ENCODE measurements at places on chromosomes 2 and 18.
A peak's percentile ranks its signal among the peaks of the same experiment; 100 is the strongest.

DNA sequence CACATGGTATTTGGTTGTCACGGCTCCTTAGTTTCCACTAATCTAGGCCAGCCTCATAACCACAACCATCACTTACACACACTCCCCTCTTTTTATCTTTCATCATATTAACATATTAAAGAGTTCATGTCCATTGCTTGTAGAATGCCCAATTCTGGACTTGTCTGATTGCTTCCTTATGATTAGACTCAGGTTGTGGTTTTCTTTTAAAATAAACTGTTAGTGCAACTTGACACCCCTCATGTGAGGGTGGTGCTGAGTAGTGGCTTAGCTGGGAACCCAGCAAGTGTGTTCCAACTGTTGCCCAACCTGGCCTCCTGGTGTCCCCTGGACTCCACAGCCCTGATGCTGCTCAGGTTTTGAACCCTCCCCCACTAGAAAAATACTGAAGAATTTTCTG, 20.1 kb upstream of the CD207 start:
- no peak for DNase-seq

- no peak for DNase-seq
These were observed 92.4 kb downstream of the SOCS6 start for GRCh38 chr18:70380915-70381896.

DNA sequence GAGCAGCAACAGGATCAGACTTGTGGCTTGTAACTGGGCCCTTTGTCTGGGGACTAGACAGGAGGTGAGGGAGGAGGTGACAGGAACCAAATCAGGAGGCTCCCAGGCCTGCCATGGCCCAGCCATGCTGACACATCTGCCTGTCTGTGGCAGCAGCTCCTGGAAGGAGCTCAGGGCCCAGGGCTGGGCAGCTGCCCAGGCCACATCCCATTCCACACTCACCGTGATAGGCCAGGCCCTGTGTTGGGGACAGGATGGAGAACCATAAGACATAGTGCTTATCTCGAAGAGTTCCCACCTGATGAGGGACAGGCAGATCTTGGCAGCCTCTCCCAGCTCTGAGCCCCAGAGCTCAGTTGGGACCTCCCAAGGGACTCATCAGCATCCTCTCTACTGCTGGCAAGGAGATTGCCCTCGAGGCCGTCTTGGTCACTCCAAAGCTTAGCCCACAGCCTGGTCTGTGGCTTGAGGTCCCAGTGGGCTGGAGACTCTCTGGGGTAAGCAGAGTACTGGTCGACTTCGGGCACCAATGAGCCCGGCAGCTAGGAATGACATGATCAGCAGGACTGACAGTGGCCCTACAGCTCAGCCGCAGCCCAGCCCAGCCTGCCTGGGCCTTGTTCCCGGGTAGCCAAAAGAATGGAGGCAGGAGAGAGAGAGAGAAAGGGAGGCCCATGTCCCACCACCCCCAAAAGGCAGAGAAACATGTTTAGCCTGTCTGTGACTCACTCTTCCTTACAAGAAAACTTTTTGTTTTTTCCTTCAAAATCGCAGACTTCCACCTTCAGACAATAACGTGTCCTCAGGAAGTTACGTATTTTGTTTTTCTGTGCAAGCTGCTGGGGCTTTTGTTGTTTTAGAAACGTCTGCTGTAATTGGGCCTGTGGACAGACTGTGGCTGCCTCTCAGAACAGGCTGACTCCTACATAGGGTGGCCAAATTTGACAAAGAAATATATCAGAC, 82.1 kb downstream of the HS1BP3 start:
- no peak for DNase-seq

DNA sequence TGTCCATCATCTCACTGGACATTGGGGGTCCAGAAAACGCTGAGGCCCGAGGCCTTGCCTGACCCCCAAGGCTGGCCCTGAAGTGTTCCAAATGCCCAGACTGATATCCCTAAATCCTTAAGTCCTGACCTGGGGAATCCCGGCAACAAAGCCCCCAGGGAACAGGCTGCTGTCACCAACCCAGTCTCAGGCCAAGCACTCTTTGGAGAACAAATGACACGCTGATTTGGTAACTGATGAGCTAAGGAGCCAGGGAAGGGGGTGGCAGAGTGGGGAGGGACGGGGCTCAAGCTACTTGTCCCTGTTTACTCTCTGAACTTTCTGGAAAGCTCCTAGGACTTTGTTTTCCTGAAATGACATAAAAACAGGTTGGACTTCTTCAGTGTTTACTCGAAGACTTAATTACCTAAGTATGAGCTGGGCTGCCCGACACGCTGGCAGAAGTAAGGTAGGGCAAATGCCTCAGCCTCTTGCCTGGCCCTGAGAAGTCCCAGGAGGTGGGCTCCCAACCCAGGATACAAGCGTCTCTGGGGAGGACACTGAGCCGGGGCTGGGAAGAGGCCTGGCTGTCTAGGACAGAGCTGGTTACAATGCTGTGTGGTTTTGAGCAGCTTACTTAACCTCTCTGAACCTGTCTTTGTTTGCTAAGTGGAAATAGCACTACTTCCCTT, 105.5 kb upstream of the GLI2 start:
- no peak for DNase-seq

DNA sequence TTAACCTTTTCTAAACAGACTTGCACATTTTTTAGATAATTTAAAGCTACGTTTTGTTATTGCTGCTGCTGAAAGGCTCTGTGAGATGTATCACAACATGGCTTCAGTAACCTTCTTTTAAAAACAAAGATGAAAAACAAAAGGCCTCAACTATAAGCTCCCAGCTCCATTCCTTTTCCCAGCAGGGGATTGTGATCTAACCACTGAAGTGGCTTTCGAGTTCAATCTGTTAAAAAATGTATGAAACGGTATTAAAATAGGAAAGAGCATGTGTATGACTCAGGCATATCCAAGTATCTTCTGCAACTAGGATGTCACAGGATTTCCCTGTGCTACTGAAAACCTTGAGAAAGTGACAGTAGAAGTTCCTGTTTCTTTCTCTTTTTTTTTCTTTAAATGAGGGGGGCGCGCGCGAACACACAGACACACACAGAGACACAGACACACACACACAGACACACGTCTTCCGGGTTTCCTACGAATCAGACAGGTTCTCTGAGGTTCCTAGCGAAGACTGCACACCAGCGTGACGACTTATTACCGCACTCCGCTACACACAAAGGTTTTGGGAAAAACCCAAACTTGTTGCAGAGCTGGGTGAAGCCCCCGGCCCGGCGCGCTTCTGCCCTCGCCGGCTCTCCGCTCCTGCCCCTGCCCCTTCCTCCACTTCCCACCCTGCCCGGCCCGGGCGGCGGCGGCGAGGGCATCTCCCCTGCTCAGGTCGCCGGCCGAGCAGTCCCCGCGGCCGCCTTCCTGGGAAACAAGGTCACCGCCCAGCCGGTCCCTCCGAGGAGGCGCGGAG, 86.8 kb downstream of the RBMS1 start:
- no peak for DNase-seq

- no peak for DNase-seq
These were observed 676 bp downstream of the KLHL23 start for GRCh38 chr2:169734169-169734847.

- DNase-seq, result no peak
These were observed 70.9 kb downstream of the OLA1 start for GRCh38 chr2:174177316-174177890.

DNA sequence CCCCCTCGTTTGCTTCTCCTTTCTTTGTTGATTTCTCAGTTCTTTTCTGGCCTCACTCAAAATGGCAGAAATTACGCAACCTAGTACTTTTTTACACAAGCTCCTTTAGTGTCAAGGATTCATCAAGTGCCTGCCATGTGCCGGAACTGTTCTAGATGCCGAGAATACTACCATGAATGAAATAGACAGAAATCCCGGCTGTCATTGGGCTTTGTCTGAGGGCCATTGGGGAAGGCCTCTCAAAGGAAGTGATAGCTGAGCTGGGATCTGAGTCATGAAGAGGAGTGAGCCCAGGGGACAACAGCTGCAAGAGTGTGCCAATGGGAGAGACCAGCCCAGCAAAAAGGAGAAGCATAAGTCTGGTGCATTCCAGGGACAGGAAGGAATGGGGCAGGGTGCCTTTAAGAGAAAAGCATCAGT, 34.3 kb upstream of the PPP1CB start:
- DNase-seq, result no peak

DNA sequence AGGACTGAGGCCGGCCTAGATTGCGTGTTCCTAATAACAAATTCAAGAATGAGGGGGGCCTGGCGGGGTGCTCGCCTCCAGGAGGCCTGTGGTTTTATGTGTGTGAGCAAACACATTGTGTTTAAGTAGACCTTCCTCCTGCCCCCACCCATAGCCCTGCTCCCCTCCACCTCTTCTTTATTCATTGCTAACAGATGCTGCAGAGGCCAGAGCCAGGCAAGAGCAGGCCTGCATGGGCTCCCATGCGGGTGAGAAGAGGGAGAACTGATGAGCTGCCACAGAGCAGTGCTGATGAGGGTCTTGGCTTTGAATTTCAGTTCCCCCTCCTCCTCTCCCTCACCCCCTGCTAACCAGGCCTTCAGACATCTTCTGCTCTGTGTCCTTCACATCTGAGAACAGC, 154.6 kb downstream of the OSR1 start:
- no peak for DNase-seq

GRCh38 chr2:1963786-1964185, 219.5 kb upstream of the PXDN start:
- no peak for DNase-seq

DNA sequence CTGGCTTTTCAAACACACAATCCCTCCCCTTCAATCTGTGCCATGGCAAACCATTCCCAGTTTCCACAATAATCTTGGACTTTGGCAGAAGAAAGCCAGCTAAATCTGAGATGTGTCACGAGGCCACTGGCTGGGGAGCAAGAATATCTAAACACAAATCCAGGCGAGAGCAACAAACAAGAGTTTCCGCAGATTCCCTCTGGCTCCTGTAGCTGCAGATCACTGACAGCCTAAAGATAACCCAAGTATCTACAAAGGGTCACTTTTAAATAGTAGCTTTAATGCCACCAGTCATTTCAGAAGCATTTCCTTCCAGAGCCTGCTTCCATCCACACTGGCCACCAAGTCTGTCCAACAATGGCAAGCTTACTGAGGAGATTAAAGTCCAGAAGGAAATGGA, 86.9 kb downstream of the ACVR1 start:
- no peak for DNase-seq

DNA sequence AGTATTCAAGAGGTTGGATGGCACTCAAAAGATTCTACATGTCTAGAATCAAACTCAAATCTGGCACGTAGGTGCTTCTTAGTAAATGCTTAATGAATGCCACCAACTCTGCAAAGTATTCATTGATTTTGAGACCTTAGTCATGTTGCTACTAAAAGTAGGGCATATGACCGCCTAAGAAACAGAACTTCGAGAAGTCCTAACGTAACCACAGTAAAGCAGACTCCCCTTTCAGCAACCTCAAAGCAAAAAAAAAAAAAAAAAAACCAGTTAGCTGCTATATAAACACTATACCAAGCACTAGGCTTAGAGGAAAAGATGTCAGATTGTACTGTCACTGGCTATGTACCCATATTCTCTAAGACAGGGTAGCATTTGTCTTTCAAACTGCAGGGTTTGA, 33.9 kb downstream of the PTCD3 start:
- no peak for DNase-seq

DNA sequence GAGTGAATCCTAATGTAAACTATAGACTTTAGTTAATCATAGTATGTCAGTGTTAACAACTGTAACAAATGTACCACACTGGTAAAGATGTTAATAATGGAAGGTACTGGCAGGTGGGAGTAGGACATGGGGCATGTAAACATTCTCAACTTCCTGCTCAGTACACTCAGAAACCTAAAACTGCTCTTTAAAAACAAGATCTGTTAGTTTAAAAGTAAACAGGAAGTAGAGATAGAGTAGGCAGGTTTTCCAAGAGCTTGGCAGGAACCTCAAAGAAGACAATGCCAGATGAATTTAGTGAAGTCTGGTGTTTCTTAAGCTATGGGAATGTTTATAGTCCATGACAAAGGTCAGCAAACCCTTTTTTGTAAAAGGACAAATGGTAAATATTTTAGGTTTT, 46.6 kb downstream of the CCDC138 start:
- DNase-seq, result no peak

GRCh38 chr2:9592699-9593098, 37.1 kb upstream of the ADAM17 start:
- DNase-seq, result no peak

DNA sequence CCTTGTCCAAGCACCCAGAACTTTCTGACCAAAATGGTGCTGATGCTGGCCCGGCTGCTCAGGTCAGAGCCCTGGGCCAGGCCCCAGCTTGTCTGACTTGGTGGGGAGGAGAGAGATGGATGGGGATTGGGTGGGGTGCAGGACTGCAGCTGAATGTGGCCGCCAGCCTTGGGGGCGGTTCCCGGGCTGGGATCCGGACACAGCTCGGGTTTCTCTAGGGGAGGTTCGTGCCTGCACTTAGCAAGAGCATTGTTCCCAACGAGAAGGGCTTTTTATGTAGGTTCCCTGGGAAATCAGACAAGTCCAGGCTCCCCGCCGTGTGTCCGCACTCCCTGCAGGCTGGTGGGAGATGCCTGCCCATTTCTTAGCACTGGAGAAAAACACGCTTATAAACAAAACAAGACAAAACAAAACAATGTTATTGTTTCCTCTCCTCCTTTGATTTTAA, 50.5 kb upstream of the HS6ST1 start:
- no peak for DNase-seq

GRCh38 chr2:212032032-212032431, 506.6 kb downstream of the ERBB4 start:
- DNase-seq, result no peak

DNA sequence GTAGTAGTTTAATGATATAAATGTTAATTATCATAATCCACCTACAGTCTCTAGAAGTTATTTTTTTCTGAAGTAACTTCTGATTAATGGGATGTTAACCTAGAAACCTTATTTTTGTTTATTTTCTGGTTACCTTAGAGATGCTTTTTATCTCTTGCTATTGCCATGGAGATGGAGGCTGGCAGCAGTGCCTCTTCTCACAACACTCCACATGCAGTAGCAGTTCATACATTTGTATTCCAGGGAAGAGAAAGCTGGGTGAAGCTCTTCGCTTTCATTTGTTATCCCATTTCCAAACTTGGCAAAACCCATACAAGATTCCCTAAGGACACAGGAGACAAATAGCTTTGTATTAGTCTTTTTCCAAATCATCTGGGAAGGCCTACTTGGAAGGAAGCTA, 1794.1 kb upstream of the LRRTM1 start:
- no peak for DNase-seq

DNA sequence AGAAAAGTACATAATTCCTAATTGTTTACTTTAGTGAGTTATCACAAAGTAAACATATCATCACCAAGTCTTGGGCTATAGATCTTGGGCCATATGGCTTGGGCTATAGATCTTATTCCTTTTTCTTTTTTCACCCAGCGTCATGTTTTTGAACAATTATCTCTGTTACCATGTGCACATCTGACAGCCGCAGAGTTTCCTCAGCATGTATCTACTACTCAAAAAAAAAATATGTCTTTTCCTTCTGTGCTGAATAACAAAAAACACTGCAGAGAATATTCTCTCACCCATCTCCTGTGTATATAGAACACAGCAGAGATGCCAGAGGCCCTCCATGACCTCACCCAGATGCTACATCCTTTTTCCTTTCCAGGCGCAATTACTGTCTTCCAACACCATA, 76.2 kb upstream of the MYO3B start:
- DNase-seq, result peak; percentile 38

Data from CMK (cell line).